ENCODE measurements at places on chromosomes 12 and 14. TPM values are rescaled to one million over a fixed set of nuclear protein-coding genes. Genes with fewer than 3 reads are reported as not detected.

RNU6-8 gene
- polyA plus RNA-seq = not detected

TC2N gene
- polyA plus RNA-seq = 5.7 TPM

DNA sequence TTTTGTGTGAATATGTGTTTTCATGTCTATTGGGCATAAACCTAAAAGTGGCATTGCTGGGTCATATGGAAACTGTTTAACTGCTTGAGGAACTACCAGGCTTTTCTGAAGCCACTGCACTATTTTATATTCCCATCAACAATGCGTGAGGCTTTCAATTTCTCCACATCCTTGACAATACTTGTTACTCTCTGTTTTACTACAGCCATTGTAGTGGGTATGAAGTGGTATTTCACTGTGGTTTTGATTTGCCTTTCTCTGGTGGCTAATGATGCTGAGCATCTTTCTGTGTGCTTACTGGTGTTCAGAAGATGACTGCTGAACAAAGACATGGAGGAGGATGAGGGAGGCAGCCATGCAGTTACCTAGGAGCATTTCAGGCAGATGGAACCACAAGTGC, 13.2 kb upstream of the TDG start:
- no peak for DNase-seq

DNA sequence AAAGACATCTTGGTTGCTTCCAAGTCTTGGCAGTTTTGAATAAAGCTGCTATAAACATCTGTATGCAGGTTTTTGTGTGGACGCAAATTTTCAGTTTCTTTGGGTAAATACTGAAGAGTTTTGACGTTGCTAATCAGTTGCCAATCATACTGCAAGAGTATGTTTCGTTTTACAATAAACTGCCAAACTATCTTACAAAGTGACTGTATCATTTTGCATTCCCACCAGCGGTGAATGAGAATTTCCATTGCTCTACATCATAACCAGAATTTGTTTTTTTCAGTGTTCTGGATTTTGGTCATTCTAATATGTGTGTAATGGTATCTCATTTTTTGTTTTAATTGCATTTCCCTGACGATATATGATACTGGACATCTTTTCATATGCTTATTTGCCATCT, 190.8 kb upstream of the PARP11 start:
- no peak for DNase-seq

DNA sequence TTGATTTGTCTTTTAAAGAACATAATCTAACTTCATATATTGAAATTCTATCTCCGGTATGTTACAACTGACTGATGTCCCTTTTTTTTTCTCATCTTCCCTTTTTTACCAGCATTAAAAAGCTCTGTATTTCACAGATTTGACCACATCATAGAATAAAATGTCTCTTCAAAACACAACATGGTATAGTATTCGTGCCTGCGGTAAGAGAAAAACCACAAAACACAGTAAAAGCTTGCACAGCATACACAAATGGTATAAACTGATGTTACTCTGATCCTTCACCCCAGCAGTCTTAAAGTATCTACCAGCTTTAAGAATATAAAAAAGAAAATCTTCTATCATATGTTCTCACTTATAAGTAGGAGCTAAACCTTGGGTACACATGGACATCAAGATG, 83.4 kb downstream of the HECTD1 start:
- DNase-seq = no peak

DNA sequence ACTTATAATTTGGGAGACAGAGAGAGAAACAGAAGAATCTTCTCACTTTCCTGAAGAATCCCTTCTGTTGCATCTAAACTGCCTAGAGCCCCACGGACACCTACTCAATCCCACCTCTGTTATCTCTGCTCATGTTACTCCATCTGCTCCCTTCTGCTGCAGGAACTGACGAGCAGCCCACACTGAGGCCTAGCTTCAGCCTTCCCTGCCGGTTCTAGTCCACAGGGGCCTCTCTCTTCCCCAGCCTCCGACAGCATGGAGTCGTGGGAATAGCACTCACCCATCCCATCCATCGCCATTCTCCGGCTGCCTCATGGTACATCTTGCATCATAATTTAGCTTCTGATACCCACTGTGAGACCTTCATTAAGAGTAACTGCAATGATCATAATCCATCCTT, 4.0 kb downstream of the RAB15 start:
- no peak for DNase-seq

DNA sequence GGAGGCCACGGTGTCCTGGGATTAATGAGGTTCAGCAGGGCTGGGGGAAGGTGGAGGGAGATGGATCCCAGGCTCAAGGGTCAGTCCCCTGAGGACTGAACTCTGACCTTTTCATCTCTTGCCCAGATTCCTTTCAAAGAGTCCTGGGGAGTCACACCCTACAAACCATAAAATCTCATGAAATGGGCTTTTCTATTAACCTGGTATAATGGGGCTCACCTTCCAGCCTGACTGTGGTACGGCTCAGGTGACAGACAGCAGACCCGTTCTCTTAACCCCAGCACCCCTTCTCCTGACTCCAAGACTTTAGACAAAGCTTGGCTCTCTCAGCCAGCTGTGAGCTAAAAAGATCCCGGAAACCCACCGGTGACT, 268.2 kb downstream of the ADGRD1 start:
- no peak for DNase-seq

GRCh38 chr12:88617352-88617751, 37.1 kb upstream of the KITLG start:
- DNase-seq = no peak
